ENCODE measurements at places on chromosomes 3 and 15.

DNA sequence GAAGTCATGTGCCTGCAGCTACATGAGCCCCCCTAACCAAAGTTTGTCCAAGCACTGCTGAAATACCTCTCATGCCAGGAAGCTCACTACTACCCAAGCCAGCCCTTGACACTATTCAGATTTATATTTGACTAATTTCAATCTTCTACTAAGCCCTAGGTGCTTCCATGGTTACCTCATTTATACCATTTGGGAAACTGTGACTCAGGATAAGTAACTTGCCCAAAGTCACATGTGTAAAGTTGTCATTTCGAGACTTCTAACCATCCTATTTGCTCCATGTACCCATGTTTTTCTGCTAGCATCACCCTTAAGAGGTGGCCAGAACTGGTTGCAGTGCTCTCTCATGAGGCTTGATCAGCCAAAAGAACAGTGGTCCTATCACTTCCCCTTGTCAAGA lies 20.7 kb upstream of the TIMP4 start:
- DNase-seq: no peak

GRCh38 chr3:28317438-28318022 lies 31.0 kb upstream of the ZCWPW2 start:
- DNase-seq: peak; percentile 37

GRCh38 chr3:171813897-171814460 lies 3.7 kb upstream of the PLD1 start:
- no peak for DNase-seq

GRCh38 chr3:38396239-38396638 lies 49.7 kb downstream of the XYLB start:
- no peak for DNase-seq

GRCh38 chr3:49716691-49717210 lies 2.7 kb downstream of the AMIGO3 start:
- no peak for DNase-seq

GRCh38 chr15:25437777-25438600 lies 835 bp downstream of the UBE3A start:
- DNase-seq: no peak

DNA sequence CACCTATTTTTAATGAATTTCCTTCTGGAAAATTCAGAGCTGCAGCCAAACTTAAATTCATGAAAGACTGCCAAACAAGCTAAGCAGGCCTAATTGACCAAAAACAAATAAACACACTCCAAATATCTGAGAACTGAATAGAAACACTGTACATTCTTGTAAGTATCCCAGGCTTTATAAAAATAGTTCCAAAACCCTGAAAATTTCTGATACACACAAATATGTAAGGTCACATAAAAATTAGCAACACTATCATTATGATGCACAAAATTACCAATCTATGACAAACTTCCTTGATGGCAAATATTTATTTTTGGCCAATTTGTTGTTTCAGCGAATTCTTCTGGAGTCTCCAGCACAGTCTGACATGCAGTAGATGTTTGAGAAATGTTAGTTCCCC lies 117.9 kb upstream of the UBE2E2 start:
- no peak for DNase-seq

DNA sequence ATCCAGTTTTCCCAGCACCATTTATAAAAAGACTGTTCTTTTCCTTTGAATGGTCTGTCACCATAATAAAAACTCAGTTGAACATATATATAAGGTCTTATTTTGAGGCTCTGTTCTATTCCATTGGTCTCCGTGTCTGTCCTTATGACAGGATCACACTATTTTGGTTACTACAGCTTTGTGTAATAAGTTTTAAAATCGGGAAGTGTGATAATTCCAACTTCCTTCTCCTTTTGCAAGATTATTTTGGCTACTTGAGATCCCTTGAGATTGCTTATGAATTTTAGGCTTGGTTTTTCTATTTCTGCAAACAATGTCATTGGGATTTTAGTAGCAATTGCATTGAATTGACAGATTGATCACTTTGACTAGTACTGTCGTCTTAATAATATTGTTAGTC lies 35.7 kb downstream of the SACM1L start:
- no peak for DNase-seq

GRCh38 chr15:52200831-52201365 lies 9.7 kb upstream of the GNB5 start:
- no peak for DNase-seq

- DNase-seq: peak; percentile 5
These were observed 72.3 kb downstream of the THSD4 start for GRCh38 chr15:71187526-71187925.

DNA sequence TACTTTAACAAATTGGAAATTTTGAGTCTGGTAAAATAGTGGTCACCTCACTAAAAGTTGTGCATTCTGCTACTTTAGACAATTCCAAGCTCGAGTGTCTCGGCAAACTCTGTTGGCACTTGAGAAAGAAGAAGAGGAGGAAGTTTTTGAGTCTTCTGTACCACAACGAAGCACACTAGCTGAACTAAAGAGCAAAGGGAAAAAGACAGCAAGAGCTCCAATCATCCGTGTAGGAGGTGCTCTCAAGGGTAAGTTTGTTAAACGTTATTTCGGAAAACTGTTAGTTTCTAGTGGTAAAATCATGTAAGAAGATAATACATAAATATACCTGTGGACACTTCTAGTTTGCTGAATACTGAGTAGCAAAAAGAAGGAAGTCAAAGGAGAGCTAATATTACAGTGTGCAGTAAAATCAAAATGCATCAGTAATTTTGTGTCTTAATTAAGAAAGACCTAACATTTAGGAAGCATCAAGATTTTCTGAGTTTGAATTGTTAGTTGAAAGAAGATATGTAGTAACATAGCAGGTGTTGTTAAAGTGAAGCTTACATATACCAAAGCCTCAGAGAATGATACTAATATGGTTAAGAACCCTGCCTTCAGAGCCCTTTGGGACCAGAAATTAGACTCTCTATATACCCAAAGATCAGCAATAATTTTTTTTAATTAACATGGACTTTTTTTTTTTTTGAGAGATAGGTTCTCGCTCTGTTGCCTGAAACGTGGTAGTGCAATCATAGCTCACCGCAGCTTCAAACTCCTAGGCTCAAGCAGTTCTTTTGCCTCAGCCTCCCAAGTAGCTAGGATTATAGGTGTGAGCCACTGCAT lies 23.0 kb downstream of the BUB1B start:
- no peak for DNase-seq

- peak; percentile 38 for DNase-seq
These were observed 837 bp downstream of the CACNA2D3 start for GRCh38 chr3:54123003-54123775.

DNA sequence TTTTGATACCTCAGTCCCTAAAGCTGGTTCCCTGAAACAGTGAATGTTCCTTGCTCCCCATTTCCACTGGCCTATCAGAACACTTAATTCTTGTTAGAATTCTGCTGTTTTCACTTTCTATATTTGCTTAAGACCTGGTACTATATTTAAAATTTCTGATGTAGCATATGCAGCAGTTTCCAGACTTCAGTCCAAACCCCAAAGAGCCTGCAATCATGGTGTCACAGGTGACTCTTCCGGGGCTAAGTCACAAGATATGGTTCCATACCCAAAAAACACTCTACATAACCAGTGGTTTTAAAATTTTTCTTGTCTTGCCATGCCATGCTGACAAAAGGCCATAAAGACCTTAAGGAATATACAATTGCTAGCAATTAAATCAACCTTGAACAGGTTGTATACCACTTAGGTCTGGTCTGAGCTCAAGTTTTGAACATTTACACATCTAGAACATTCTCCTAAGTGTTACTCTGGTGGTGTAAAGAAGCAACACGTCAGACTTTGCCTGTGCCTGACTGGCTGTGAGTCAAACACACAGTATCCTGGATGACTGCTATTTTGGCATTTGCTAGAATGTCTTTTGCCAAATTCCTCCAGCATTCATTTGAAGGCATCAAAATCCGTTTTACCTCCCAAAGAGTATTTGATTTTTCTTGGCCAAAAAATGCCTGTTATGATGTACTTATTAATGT lies 160.0 kb downstream of the FRMD5 start:
- DNase-seq: no peak

- no peak for DNase-seq
These were observed 415.3 kb upstream of the WNT5A start for GRCh38 chr3:55902221-55902900.

DNA sequence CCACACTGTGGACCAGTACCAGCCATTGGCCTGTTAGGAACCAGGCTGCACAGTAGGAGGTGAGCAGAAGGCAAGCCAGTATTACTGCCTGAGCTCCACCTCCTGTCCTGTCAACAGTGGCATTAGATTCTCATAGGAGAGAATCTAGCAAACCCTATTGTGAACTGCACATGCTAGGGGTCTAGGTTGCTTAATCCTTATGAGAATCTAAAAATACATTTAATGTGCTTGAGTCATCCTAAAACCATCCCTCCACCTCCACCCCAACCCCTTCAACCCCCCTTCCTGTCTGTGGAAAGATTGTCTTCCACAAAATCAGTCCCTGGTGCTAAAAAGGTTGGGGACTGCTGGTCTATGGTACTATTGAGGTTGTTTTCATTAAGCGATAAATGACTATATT lies 49.3 kb upstream of the KCNAB1 start:
- DNase-seq: no peak

GRCh38 chr15:81087066-81087465 lies 47.0 kb upstream of the CFAP161 start:
- no peak for DNase-seq

DNA sequence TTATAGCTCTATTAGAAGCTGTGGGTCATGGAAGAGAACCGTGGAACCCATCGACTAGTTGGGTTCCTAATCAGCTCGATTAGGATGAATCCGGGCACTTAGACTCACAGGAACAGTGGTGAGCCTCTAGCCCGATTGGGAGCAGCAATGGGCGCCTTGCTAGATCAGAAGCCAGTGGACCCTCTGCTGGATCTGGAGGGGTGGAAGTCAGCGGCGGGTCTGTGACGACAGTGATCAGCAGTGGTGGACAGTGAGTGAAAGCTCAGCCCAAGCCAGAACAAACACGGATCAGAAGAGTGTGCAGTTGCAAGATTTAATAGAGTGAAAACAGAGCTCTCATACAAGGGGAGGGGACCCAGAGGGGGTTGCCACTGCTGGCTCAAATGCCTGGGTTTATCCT lies 1170.2 kb downstream of the OTOL1 start:
- no peak for DNase-seq

DNA sequence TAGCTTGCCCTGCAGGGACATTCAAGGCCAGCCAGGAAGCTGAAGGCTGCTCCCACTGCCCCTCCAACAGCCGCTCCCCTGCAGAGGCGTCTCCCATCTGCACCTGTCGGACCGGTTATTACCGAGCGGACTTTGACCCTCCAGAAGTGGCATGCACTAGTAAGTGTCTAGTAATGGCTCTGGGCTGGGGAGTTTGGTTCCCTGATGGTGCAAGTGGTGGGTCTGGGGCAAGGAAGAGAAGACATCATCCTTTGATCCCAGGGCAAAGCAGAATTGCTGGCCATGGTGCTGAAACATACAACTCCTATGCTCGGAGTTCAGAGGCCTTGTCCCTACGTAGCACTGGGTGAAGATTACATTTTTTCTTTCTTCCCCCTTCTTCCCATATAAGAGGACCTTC lies 311.4 kb downstream of the EPHB1 start:
- peak; percentile 82 for DNase-seq

DNA sequence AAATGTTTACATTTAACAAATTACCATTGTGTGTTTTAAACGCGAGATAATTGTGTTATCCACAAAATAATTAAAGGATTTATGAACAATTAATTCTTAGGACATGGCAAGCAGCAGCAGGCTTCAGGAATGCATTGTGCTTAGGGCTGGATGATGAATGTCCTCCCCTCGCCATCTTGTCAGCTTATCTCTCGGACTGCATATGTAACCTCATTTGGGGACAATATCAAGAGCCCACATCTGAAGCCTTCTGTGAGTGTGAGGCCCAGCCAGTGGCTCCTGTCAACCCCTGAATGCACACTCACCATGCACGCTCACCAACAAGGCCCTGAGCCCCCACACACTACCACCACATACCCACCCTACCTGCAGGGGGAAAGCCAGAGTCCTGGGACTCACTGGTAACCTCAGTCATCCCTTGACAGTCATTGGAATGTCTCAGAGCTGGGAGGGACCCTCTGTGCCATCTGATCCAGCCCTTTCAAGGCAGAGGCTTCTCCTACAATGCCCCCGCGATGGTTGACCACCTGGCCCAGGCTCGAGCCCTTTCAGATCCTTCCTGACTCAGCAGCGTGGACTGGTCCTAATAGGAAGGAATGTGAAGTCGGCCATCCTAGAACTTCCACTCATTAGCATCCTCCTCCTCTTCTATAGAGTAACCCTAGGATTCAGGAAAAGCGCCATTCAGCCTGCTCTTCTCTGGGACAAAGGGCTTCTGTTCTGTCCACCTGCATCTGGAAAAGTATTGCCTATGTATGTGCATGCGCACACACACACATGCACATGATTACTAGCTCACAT lies 38.2 kb downstream of the MRPL46 start:
- DNase-seq: no peak

DNA sequence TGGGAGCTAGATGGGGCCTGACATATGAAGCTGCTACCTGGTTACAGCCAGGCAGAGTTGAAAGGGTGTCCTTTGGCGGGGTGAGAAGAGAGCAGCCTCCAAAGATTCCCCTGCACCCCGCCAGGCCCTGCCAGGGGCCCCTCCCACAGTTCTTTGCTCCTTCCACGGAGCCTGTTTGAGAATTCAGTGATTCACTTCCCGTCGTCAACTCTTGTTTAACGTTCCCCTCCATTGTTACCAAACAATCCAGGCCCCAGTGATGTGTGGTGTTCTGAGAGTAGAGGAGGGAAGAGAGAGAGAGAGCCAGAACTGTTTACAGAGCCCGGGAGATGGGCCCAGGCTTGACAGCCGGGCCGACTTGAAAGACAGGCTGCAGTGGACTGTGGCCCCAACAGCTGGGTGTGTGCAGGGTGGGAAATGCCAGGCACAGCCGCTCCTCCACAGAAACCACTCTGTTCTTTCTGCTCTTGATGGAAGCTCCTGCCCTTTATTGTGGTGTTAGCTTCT lies 81.5 kb downstream of the SMAD3 start:
- DNase-seq: peak; percentile 13

GRCh38 chr15:58492661-58493397 lies 61.0 kb downstream of the LIPC start:
- no peak for DNase-seq

DNA sequence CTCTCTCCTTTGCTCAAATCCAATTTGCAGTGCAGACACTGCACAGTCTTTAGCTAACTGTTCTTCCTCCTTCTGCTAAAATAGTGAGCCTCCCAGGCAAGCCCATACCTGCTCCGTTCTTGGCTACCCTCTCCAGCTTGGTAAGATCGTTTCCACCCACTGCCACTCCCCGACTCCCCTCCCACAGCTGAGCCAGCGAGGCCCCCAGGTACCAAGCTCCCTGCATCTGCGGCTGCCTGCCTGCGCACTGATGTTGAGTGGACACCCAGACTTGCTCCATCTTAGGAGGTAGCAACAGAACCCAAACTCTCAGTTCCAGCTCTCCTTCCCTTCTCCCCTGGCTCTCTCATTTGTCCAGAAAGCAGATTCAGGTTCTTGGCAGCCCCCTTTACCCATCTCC lies 7.9 kb upstream of the TNK2 start:
- no peak for DNase-seq

DNA sequence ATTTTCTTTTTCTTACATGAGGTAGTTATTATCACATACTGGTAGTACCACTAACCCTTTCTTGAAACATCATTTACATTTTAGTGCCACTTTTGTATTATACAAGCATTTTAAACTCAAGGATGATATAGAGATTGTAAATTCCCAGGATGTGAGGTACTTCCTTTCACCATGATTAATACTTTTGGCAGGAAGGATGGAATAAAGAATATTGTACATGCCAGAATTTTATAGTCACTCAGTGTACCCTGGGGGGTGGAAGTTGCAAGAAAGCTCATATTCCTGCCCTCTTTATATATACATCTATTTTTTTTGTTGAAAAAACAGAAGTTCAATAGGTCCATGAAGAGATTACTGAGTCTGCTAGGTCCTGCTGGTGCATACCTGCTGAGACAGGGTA lies 141.0 kb upstream of the PLSCR5 start:
- no peak for DNase-seq

GRCh38 chr3:72492240-72492639 lies 356.0 kb downstream of the SHQ1 start:
- DNase-seq: no peak
